Natural killer cell (primary cell): ENCODE measurements at places on chromosomes 1 and 21. TPM values are rescaled to one million over a fixed set of nuclear protein-coding genes. Genes with fewer than 3 reads are reported as not detected.

Gene OTUD3
- 21.8 TPM for total RNA-seq

Gene PANK4
- total RNA-seq = 48.2 TPM

GRCh38 chr1:201594575-201595245 lies 55.8 kb downstream of the NAV1 start:
- no peak for DNase-seq

GRCh38 chr1:9886092-9886742 lies 23.9 kb downstream of the CTNNBIP1 start:
- DNase-seq = no peak

- peak; percentile 42 for DNase-seq
These were observed 19.7 kb downstream of the FGGY start for GRCh38 chr1:59316497-59317128.

GRCh38 chr1:147541672-147542568 lies 619 bp downstream of the BCL9 start:
- no peak for DNase-seq
